ENCODE measurements at places on chromosomes 6 and 20.

- no peak for DNase-seq
Observed at GRCh38 chr20:41599699-41600104, 18.5 kb downstream of the CHD6 start.

GRCh38 chr6:34066218-34066571 is 79.7 kb downstream of the GRM4 start:
- no peak for DNase-seq

- no peak for DNase-seq
Observed at GRCh38 chr20:34582911-34583310, 24.4 kb downstream of the MAP1LC3A start.

GRCh38 chr6:166389119-166389518 is 6.4 kb upstream of the MPC1 start:
- DNase-seq: no peak

DNA sequence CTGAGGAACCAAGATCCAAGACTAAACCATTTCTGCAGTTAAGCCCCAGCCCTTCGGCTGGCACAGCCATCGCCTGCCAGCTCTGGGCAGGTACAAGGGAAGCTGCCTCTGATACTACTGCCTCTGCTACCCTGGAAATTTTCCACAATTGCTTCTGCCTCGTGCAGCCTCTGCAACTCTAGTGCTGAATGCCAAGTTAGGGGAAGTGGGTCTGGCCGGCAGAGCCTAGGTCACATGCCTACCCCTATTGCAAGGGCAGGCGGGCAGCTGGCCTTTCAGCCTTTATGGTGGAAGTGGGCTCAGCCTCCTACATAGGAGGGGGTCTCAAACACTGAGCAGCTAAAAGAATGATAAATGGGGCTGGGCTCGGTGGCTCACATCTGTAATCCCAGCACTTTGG is 44.5 kb upstream of the TULP1 start:
- peak; percentile 60 for DNase-seq

- no peak for DNase-seq
Observed at GRCh38 chr20:37994512-37994911, 38.7 kb downstream of the TTI1 start.

DNA sequence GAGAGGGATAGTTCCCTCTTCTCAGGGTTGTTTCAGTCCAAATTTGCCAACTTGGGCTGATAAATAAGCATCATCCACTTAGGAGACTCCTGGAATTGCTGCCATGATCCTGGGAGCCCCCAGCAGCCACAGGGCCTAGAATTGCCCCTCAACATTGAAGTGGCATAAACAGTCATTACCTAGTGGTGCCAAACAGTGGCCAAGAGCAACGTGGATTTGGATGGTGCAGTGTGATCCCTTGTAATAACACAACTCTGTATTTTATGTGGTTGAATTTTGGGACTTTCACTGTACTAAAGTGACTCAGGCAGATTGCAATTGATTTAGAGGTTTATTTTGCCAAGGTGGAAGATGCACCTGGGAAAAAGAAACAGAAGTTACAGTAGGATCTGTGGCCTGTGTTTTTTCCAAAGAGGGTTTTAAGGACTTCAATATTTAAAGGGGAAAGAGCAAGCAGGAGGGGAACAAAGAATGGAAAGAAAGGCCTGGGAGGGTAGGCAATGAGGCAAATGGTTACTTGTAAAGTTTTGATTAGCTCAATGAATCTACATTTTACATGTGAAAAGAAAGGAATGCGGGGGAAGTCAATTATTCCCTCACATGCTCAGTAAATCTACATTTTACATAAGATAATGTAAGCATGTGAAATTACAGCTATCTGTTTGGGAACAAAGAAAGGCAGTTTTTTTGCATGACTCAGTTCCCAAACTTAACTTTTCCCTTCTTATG is 168.0 kb upstream of the NOX3 start:
- DNase-seq: no peak

DNA sequence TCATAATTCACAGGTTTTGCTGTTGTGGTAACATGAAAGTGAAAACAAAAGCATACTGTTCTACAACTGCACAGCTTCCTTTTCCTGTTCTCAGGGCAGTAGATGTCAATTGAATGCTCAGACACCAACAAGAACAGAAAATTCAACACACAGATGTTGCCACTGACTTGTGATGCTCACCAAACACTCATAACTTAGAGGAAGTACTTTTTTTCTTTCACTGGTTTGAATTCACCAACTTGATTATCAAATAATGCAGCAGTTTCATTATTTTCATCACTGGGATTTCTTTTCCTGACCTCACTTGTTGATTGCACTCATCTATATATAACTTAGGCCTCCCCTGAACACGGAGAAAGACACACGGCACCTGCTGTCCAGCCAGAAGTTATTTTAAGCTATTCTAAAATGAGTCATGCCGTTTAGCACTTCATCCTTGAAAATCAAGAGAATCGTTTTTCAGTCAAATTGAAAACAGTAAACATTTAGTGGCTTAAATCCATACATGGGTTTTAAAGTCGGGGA is 949 bp downstream of the TXLNB start:
- no peak for DNase-seq

DNA sequence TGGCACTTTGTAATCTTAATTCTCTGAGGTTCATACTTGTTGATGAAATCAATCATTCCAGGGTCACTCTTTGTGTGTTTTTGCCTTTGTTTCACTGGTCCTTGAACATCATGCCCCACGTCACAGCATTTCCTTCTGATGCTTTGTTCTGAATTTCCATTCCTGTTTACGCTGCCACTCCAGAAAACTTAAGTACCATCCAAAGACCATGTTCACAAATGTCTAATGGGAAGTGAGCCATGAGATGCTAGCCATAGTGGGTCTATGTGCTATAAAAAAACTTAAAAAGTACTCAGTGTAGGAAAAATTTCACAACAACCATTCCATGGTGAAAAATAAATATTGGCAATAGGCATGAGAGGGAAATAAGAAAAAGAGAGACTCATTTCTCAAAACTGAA is 232.0 kb downstream of the IBTK start:
- no peak for DNase-seq

GRCh38 chr6:112268654-112269053 is 14.3 kb upstream of the LAMA4 start:
- no peak for DNase-seq

DNA sequence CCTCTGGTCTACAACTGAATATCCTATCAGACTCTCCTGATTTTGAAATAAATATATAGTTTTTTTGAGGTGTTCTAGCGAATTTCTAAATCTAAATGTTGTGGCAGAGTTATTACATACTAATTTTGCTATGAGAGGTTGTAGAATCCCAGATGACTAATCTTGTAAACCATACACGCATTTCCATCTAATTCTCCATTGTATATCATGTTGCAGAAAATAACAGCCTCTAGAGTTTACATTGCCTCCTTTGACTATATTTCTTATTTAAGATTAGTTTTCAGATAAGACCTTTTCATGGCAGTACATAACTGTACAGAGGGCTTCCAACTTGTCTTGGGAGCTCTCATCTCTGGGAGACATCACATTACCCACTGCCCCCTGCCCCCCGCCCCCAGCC is 22.9 kb downstream of the PTPN1 start:
- no peak for DNase-seq

DNA sequence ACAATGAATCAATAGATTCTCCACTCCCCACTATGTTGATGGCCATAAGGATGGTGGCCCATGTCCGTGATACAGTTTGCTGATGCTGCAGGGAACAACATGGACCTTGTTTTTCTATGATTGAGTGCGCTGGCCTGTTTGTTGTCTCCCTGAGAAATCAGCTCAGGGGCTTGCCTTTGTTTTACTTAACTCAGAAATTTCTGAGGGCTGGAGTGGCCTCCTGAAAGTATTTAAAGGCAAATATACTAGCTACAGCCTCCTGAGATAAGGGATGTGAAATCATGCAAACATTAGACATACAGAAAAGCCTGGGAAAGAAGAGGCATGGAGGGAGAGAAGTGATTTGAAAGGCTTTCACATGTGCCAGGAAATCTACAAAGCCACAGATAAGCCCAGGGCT is 170.3 kb upstream of the FLRT3 start:
- DNase-seq: no peak

DNA sequence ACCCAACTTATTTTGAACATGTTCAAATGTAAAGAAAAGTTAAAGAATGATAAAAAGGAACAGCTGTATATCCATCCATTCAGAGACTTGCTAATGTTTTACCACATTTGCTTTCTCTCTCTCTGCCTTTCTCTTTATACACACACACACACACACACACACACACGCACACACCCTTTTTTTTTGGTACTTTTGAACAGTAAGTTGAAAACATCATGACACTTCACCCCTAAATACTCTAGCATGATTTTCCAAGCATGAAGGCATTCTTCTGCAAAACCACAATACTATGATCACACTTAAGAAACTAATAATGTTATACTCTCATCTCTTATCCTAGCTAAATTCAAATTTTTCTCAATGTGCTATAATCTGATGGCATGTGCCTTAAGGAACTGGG is 192.3 kb downstream of the UTRN start:
- DNase-seq: no peak

All from sciatic nerve (tissue), 2 donors.